ENCODE measurements at places on chromosomes 3 and 15. TPM values are rescaled to one million over a fixed set of nuclear protein-coding genes. Genes with fewer than 3 reads are reported as not detected.

EPB42 gene
- total RNA-seq, result not detected

- peak; percentile 10 for DNase-seq
Observed at GRCh38 chr15:66603301-66604179, 37.7 kb upstream of the LCTL start.

DNA sequence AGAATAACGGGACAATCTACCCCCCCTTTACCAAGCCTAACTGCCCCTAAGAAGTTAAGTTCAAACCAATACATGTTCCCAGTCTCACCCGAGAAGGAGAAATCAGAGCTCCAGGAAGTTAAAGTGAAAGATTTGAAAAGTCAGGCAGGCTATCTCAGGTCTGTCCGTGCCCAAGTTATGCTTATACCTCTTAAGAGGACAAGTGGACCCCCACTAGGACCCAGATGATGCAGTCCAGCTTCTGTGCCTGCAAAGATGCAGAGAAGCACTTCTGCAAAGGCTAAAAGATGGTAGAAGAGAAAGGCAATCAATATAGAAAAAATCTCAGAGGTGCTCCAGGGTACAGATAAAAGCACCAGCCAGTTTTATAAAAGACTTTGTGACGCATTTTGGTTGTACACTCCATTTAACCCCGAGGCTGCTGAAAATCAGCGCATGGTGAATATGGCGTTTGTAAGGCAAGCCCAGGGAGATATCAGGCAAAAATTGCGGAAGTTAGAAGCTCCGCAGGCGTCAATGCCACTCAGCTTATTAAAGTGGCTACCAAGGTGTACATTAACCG, 9.8 kb upstream of the SLC9C1 start:
- no peak for DNase-seq

DNA sequence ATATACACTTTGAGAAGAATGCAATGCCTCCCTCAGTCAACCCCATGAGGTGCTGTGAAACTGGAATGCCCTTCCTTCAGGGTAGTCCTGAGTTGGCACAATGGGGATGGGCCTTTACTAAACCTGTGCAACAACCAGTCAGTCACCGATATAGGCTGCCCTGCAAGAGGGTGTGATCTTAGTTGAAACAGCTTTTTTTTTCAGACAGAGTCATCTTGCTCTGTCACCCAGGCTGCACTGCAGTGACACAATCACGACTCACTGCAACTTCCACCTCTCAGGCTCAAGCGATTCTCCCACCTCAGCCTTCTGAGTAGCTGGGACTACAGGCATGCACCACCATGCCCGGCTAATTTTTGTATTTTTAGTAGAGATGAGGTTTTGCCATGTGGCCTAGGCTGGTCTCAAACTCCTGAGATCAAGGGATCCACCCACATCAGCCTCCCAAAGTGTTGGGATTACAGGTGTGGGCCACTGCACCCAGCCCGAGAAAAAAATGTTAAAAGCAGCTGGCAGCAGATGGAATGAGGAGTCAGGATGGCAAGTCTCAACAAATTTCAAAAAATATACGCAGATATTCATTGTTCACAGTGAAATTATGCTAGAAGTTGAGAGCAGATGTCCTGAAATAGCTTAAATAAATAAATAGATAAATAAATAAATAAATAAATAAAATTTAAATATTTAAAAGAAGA, 31.8 kb downstream of the MYO5A start:
- no peak for DNase-seq

DNA sequence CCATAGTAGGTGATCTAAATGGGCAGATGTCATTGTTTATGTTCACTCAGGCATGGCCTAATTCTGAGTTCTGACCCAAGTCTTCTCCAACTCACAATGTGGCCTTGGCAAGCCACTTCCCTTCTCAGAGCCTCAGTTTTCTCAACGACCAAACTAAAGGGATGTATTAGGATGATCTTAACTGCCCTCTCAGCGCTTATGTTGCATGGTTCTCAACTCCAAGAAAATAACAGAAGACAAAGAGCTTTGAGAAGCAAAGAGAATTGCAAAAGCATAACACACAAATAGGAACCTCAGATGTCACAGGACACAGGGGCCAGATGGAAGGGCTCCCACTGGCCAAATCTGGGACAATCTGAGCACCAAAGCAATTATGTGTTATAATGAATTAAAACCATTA, 8.6 kb downstream of the RHCG start:
- DNase-seq, result no peak

DNA sequence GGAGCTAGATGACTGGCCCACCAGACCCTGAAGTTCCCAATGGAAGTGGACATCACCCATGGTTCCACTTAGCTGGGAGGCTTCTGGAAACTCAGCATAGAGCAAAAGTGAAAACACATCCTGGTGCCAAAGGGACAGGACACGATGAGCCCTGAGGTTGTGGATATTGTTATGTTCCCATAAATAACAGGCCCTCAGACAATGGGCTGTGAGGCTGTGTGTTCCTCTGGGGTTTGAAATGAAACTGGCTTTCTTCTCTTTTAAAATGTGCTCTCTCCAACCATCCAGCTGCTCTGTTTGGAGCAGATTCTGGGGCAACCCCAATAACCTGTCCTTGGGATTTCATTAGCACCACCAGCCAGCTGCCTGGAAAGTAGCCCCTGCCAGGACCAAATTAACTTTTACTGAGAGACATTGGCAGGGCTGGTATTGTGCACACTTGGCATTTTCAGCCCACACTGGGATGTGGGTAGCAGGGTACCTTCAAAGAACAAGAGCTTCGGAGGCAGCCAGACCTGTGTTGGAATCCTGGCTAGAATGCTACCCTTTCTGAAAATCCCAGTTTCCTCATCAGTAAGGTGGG, 97.5 kb downstream of the DNAJB8 start:
- no peak for DNase-seq

DNA sequence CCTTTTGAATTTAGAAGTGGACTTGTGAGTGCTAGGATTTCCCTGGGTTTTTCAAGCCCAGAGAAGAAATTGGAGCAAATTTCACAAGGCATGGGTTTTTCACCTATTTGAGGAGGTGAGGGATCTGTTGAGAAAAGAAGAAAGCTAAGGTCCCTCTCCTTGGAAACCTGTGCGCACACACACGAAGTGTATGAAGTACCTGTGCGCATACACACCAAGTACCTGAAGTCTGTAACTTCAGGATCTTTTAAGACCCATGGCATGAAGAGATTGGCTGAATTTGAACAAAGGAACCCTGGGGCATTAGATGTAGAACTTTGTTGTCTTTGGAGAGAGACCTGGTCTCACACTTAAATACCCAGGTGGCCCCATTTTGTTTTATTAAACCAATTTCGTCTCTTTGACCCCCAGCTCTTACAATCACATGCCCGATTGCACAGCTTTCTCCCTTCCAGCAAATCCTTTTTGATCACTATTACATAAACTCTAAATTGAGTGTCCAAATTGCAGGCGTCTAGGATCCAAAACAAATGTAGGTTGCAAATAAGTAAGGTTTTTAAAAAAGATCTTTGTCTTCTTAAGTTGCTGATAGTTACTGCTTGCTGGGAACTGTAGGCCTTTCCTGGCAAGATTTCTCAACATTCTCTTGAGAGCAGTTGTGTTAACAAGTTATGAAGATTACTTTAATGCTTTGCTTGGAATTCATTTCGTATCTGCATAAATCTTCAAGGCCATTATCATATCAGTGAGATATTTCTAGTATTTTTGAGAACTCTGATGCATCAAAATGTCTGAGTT, 64.3 kb downstream of the CMTM8 start:
- DNase-seq, result no peak

DNA sequence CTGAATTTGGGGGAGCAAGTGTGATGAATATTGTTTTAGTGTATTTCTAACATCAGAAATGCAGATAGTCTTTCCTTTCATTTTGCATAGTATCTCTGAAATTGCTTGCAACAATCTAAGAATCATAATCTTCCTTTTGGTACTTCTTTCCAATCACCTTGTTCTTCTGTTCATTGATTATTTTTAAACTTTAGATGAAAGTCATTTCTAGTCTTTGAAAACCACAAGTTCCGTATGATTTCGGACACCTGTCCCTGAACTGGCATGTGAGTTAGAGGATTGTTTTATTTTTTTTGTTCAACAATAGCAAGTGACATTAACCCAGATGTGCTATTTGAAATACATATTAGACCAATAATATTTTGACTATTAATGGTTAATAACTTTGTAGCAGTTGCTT, 329.7 kb downstream of the UNC13C start:
- DNase-seq, result no peak

GRCh38 chr15:31977812-31978661, 52.3 kb upstream of the CHRNA7 start:
- no peak for DNase-seq

DNA sequence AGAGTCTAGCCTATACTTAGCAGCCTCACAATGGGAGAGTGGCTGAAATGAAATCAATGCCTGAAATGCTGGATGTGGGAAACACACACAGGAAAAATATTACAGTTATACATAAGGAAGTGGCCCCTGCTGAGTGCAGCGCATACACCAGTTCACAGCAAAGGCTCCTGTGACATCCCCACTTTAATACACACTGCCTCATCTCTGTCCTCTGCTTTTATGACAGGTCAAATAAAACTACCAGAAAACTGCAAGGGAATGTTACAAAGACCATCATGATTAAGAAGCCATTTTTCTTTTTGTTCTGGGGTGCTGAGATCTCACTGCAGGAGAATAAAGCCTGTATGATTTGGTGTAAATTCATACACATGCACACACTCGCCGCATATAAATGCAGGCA, 214.3 kb downstream of the ARRDC4 start:
- DNase-seq, result no peak

- DNase-seq, result no peak
Observed at GRCh38 chr3:86797946-86798345, 193.0 kb downstream of the VGLL3 start.

DNA sequence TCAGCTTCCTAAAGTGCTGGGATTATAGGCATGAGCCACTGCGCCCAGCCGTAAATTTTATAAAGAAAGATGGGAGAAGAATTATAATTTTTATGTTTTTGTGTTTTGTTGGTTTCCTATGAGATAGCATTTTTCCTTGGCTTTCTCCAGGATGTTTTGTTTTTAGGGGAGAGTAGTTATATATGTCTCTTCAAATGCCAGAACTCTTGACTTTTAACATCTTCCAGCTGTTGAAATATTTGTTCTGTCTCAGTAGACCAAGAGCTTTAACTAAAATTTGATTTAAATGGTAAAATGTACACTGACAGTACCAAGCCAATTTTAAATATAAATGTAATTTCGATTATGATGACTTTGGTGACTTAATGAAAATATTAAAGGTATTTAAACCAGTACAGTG, 96.8 kb downstream of the DHX36 start:
- DNase-seq, result no peak

GRCh38 chr15:70519616-70520015, 243.7 kb downstream of the UACA start:
- no peak for DNase-seq

- no peak for DNase-seq
Observed at GRCh38 chr3:37546876-37547275, 314.8 kb upstream of the CTDSPL start.

- no peak for DNase-seq
Observed at GRCh38 chr3:107690522-107691138, 167.9 kb downstream of the BBX start.
